ENCODE measurements at places on chromosomes 5 and 9. TPM values are rescaled to one million over a fixed set of nuclear protein-coding genes. Genes with fewer than 3 reads are reported as not detected.

TPPP gene
- total RNA-seq: 45.7 TPM

DIPK1B gene
- 26.1 TPM for total RNA-seq

ZNF608 gene
- 33.4 TPM for total RNA-seq

ROPN1L gene
- 0.63 TPM for total RNA-seq

Data from esophagus muscularis mucosa (tissue), 4 donors.